Muscle of leg (tissue), 16 donors: ENCODE measurements at places on chromosomes 6 and 20.
A peak's percentile ranks its signal among the peaks of the same experiment; 100 is the strongest.

DNA sequence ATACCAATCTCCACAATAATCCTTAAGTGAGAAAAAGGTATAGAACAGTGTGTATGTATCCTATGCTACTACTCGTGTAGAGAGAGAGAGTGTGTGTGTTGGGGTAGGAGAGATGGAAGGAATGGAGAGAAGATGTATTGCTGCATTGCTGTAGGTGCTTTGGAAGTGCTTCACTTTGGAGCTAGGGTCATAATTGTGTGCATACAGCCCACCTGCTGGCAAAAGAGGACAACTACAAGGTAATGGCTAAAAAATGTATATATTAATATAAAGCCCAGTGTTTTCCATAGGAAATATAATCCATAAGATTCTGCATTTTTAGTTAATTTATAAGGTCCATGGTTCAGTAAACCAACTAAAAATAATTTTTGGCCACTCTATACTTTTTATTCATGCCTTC lies 36.1 kb downstream of the SERAC1 start:
- no peak overlapping the region for H3K4me3 ChIP-seq
- peak; percentile 14 for DNase-seq
- no peaks in the 10 kb centered on the region for H3K4me1 ChIP-seq

DNA sequence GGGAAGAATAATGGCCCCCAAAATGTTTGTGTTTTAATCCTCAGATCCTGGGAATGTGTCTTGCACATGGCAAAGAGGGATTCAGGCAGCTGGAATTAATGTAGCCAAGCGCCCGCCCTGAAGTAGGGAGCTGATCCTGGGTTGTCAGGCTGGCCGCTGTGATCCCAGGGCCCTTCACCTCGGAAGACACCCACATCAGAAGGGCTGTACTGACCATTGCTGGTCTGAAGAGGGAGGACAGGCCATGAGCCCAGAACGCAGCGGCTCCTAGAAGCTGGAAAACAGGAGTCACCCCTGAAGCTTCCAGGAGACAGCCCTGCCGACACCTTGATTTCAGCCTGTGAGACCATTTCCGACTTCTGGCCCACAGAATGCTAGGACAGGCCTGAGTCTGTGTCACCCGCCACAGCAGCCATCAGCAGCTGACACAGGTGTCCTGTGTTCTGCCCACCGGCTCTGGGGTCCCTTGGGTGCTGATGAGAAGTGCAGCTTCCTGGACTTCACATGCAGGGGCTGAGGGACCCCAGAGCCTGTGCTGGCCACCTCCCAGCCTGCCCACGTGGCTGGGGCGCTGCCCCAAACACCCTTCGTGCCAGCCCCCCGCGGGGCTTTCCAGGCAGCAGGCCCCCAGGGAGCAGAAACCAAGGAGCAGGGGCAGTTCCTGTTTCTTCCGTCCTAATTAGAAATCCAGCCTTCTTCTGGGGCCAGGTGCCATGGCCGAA lies 86.3 kb downstream of the ERMARD start:
- no peak overlapping the region for H3K4me3 ChIP-seq
- H3K27me3 ChIP-seq: peaks cover 19% of the 10 kb centered on the region
- DNase-seq: peak; percentile 25
- no peak overlapping the region for H3K27ac ChIP-seq
- H3K4me1 ChIP-seq: peaks cover 2% of the 10 kb centered on the region
- no peaks in the 10 kb centered on the region for H3K36me3 ChIP-seq

- H3K4me3 ChIP-seq: no peak overlapping the region
- peak; percentile 16 for DNase-seq
- H3K4me1 ChIP-seq: no peaks in the 10 kb centered on the region
Observed at GRCh38 chr6:9783567-9783966, 631.3 kb downstream of the TFAP2A start.

- no peak overlapping the region for H3K27ac ChIP-seq
- H3K36me3 ChIP-seq: peaks cover 8% of the 10 kb centered on the region
- H3K27me3 ChIP-seq: no peaks in the 10 kb centered on the region
- no peak overlapping the region for H3K4me3 ChIP-seq
Observed at GRCh38 chr20:38987777-38988176, 25.6 kb downstream of the DHX35 start.

GRCh38 chr6:128271011-128271410 lies 249.4 kb downstream of the PTPRK start:
- no peak overlapping the region for H3K27ac ChIP-seq
- no peaks in the 10 kb centered on the region for H3K4me1 ChIP-seq
- no peaks in the 10 kb centered on the region for H3K27me3 ChIP-seq
- H3K36me3 ChIP-seq: no peaks in the 10 kb centered on the region
- no peak overlapping the region for H3K4me3 ChIP-seq

GRCh38 chr6:156645097-156645496 lies 132.1 kb upstream of the ARID1B start:
- H3K36me3 ChIP-seq: no peaks in the 10 kb centered on the region
- no peak for DNase-seq
- H3K4me3 ChIP-seq: no peak overlapping the region
- H3K27ac ChIP-seq: no peak overlapping the region
- no peaks in the 10 kb centered on the region for H3K27me3 ChIP-seq
- H3K4me1 ChIP-seq: no peaks in the 10 kb centered on the region

- no peaks in the 10 kb centered on the region for H3K36me3 ChIP-seq
- DNase-seq: no peak
- H3K4me3 ChIP-seq: no peak overlapping the region
- H3K27me3 ChIP-seq: peaks cover 6% of the 10 kb centered on the region
- H3K4me1 ChIP-seq: no peaks in the 10 kb centered on the region
Observed at GRCh38 chr6:166650824-166651807, 24.1 kb upstream of the RPS6KA2 start.

GRCh38 chr6:40735521-40735920 lies 148.4 kb upstream of the LRFN2 start:
- no peak overlapping the region for H3K4me3 ChIP-seq
- DNase-seq: no peak
- H3K4me1 ChIP-seq: no peaks in the 10 kb centered on the region
- H3K36me3 ChIP-seq: no peaks in the 10 kb centered on the region
- no peak overlapping the region for H3K27ac ChIP-seq

DNA sequence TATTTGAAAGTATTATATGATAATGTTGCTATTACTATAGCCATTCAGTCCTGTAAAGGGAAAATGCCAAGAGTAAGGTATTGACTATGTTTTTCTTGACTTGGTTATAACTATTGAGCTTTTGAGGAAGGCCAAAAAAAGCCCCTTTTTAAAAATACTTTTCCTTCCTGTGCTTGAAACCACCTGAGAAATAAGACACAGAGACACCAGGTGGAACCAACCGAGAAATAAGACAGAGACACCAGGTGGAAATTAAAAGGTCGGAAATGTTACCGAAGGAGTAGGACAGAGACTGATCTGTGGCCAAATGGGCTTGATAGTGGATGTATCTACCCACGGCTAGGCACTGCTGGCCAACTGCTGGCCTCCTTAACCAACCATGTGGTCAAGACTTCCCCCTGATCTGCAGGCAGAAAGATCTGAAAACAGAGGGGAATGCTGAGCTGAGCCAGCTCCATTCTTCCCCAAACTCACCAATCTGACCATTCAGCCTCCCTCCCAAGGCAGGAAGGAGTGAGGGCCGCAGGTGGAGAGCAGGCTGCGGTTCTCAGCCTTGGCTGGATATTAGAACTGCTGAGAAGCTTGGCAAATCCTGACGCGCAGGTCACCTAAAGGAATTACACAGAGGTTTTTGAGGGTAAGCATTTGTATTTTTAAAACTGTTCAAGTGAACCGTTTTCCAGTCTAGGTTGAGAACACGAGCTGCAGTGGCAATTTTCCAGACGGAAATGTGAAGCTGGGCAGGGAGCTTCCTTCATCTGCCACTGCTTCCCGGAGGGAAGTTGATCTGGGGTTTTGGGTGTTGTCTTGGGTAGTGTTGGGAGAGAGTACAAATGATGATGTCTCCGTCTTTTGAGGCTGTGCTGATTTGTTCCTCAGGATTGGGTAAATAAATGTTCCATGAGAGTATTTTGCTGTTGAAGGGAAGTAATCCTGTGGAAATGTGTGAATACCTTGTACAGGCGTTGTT lies 121.7 kb upstream of the EXOC2 start:
- no peaks in the 10 kb centered on the region for H3K36me3 ChIP-seq
- H3K4me3 ChIP-seq: no peak overlapping the region
- DNase-seq: peak; percentile 11
- peaks cover 6% of the 10 kb centered on the region for H3K4me1 ChIP-seq
- no peaks in the 10 kb centered on the region for H3K27me3 ChIP-seq

- peak overlapping the region; percentile 94 for H3K27ac ChIP-seq
- peaks cover 53% of the 10 kb centered on the region for H3K4me1 ChIP-seq
- no peaks in the 10 kb centered on the region for H3K27me3 ChIP-seq
- DNase-seq: peak; percentile 97
- no peak overlapping the region for H3K4me3 ChIP-seq
Observed at GRCh38 chr6:42030585-42031506, 19.5 kb upstream of the TAF8 start.

- H3K4me1 ChIP-seq: no peaks in the 10 kb centered on the region
- H3K27me3 ChIP-seq: no peaks in the 10 kb centered on the region
- no peaks in the 10 kb centered on the region for H3K36me3 ChIP-seq
- H3K27ac ChIP-seq: no peak overlapping the region
Observed at GRCh38 chr6:39453241-39453640, 130.7 kb upstream of the KCNK16 start.

DNA sequence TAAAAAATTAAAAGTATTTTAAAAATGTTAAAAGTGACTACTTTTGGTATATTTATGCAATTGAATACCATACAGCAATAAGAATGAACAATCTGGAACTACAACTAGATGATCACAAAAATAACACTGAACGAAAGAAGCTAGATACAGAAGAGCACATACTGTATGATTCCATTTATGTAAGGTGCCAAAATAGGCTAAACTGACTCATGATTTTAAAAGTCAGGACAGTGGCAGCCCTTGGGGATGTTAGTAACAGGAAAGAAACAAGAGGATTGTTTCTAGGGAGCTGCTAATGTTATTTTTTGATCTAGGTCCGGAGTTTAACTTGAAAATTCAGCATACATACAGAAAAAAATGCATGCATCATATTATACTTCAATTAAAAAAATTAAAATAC lies 42.3 kb downstream of the KIF13A start:
- peak; percentile 34 for DNase-seq
- no peaks in the 10 kb centered on the region for H3K4me1 ChIP-seq
- H3K36me3 ChIP-seq: no peaks in the 10 kb centered on the region
- no peak overlapping the region for H3K27ac ChIP-seq
- H3K27me3 ChIP-seq: no peaks in the 10 kb centered on the region

GRCh38 chr6:114939630-114940029 lies 596.8 kb upstream of the HS3ST5 start:
- no peaks in the 10 kb centered on the region for H3K4me1 ChIP-seq
- no peaks in the 10 kb centered on the region for H3K27me3 ChIP-seq
- H3K4me3 ChIP-seq: no peak overlapping the region
- H3K27ac ChIP-seq: no peak overlapping the region
- no peaks in the 10 kb centered on the region for H3K36me3 ChIP-seq

DNA sequence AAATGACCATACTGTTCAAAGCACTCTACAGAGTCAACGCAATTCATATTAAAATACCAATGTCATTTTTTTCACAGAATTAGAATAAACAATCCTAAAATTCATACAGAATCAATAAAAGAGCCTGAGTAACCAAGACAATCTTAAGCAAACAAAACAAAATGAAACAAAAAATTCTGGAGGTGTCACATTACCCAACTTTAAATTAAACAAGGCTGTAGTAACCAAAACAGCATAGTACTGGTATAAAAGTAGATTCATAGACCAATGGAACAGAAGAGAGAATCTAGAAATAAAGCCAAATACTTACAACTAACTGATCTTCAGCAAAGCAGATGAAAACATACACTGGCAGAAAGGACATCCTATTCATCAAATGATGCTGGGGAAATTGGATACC lies 346.9 kb upstream of the JAG1 start:
- DNase-seq: no peak
- H3K27me3 ChIP-seq: no peaks in the 10 kb centered on the region
- H3K27ac ChIP-seq: no peak overlapping the region
- H3K4me3 ChIP-seq: no peak overlapping the region
- H3K36me3 ChIP-seq: no peaks in the 10 kb centered on the region
- no peaks in the 10 kb centered on the region for H3K4me1 ChIP-seq

GRCh38 chr6:47714802-47715201 lies 16.4 kb downstream of the ADGRF4 start:
- H3K36me3 ChIP-seq: no peaks in the 10 kb centered on the region
- no peak overlapping the region for H3K27ac ChIP-seq
- H3K4me3 ChIP-seq: no peak overlapping the region
- no peaks in the 10 kb centered on the region for H3K27me3 ChIP-seq
- H3K4me1 ChIP-seq: no peaks in the 10 kb centered on the region
- DNase-seq: no peak

DNA sequence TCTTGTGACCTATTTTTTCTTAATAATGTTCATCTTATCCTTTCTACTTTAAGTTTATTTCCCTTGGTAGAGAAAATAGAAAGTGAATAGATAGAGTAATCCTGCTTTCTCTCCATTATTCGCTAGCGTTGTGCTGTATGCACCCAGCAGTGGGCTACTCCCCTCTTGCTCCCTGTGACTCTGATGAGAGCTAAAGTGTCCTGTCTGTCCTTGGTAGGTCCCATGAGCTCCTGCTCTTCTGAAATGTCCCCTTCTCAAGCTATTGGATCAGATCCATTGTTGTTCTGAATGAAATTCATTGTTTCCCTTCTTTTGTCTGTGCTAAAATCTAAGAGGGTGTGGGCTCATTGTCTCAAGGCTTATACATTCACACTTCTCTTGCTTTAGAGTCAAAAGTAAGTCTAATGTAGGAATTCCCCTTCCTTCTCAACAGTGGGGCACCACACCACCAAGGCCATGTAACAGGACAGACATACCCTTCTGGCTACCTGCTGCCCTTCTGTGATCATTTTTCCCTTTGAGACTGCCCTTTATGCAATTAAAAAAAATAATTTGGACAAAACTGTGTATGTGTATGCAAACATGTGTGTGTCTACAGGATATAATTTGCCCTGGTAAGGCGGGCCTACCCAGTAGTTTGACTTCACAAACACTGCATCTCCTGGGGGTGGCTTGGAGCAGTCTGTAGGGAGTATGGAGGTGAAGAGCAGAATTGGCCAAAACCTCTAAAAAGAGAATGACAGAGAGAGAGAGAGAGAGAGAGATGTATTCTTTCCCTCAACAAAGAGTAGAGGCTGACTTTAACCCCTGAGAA lies 167.0 kb upstream of the MYLIP start:
- peaks cover 5% of the 10 kb centered on the region for H3K4me1 ChIP-seq
- H3K27ac ChIP-seq: peak overlapping the region; percentile 35
- H3K36me3 ChIP-seq: no peaks in the 10 kb centered on the region
- no peaks in the 10 kb centered on the region for H3K27me3 ChIP-seq
- no peak overlapping the region for H3K4me3 ChIP-seq
- no peak for DNase-seq

GRCh38 chr20:62525014-62525413 lies 49.2 kb upstream of the GATA5 start:
- H3K4me1 ChIP-seq: peaks cover 43% of the 10 kb centered on the region
- no peak for DNase-seq
- H3K4me3 ChIP-seq: no peak overlapping the region

- peaks cover 2% of the 10 kb centered on the region for H3K4me1 ChIP-seq
- DNase-seq: peak; percentile 38
- H3K4me3 ChIP-seq: no peak overlapping the region
- no peaks in the 10 kb centered on the region for H3K36me3 ChIP-seq
- H3K27ac ChIP-seq: peak overlapping the region; percentile 45
Observed at GRCh38 chr6:126716032-126716431, 376.1 kb downstream of the CENPW start.
